ENCODE measurements at places on chromosomes 3 and 15.

DNA sequence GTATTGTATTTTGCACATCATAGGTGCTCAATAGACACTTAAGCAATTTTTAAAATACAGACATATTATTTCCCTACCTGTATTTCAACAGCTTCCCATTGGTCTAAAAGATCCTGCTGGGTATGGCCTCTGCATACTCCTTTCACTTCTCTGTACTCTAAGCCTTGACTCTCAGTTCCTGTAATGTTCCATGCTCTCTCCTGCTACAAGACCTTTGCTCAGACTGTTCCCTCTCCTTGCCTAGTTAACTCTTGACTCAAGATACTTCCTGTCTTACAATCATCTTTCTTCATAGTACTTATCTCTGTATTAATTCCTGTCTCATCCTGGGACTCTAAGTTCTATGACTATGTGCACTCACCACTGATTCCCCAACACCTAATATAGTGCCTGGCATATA lies 1.7 kb downstream of the SCN11A start:
- DNase-seq = no peak

DNA sequence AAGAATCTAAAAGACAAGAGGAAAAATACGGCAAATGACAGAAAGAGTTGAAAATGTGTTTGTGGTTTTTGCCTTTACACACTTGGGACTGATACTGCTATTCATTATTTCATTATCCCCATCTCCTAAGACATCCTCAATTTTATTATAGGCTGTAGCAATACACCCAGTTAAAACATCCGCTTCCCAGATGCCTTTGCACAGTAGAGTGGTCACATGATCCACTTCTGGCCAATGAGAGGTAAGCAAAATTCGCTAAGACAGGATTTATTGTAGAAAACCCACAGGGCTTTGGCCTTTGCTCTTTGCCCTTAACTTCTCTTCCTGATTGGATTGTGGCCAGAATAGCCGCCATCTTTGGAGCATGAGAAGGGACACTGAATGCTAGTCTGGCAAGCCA lies 53.2 kb upstream of the BOC start:
- DNase-seq = no peak

DNA sequence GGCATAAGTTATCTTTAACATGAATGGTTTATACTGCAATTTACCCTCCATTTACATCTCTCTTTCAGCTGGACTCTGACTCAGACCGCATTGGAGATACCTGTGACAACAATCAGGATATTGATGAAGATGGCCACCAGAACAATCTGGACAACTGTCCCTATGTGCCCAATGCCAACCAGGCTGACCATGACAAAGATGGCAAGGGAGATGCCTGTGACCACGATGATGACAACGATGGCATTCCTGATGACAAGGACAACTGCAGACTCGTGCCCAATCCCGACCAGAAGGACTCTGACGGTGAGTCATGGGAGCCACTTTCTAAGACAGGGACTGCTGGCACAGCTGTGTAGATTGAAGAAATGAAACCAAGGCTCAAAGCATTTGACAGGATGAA lies 11.6 kb downstream of the THBS1 start:
- DNase-seq = no peak

DNA sequence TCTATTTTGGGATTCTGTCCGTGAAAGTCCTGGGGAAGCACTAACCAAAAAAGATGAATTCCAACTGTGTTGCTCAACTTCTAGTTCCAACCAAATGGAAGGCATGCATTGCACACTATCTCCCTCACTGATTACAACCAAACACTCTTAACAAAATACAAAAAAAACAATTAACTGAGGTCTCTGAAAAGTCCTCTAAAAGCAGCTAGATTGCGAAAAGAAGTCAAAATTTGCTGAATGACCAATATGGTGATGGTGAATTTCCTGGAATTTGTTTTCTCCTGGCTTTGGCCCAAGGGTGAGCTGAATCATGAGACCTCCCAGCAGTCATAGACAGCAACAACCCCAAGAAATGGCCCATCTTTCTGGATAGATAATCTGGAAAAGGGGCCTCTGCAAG lies 28.3 kb downstream of the CYP19A1 start:
- no peak for DNase-seq

- DNase-seq = peak; percentile 84
Observed at GRCh38 chr15:44536302-44536961, 515 bp upstream of the EIF3J start.

GRCh38 chr15:76299786-76300185 lies 11.5 kb downstream of the ETFA start:
- no peak for DNase-seq

DNA sequence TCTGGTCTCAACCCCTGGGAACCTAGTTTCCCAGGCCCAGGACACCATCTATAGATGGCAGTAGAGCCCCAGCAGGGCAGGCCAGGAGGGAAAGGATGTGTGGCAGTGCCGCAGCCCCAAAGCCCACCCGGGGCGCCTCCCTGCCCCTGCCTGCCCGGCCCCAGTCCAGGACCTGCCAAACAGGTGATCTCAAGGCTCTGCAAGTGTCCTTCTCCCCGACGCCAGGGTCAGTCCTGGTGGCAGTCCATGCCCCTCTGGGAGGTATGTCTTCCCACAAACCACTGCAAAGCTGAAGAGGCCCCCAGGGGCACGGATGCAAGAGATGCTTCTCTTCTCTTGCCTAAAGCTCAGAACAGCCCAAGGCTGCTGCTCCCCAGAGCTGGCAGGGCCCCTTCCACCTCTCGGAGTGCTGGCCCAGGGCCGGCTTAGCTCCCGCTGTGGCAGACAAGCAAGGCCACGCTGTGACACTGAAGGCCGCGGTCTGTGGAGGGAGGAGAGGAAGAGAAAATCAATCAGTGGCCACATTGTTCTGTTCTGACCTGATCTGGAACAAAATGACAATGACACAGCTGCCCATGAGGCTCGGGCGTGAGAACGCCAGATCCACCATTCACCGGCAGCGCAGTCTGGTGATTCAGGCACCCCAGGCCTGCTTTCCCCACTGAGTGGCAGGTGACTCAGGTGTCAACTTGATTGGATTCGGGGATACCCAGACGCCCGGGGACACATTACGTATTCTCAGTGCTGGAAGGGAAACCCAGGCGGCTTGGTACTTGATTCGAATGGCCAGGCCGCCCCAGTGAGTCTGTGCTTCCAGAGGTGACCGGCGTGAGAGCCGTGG lies 34.0 kb downstream of the KLHL25 start:
- no peak for DNase-seq

DNA sequence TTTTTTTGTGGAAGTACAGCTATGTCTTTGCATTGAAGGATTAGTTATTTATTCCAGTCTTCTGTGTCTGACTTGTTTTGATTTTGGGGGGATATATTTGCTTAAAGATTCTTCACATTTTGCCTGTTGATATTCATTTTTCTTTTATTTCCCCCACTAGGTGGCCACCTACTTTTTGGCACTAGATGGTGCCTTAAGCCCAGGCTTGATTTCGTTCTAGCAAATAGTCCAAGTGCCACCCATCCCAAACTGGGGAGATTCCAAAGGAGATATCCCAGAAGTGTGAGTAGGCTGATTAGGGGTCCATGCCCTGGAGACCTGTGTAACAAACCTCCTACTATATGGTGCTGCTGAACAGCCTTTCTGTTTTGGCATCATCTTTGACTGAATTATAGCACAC lies 80.0 kb upstream of the SPATA16 start:
- no peak for DNase-seq

DNA sequence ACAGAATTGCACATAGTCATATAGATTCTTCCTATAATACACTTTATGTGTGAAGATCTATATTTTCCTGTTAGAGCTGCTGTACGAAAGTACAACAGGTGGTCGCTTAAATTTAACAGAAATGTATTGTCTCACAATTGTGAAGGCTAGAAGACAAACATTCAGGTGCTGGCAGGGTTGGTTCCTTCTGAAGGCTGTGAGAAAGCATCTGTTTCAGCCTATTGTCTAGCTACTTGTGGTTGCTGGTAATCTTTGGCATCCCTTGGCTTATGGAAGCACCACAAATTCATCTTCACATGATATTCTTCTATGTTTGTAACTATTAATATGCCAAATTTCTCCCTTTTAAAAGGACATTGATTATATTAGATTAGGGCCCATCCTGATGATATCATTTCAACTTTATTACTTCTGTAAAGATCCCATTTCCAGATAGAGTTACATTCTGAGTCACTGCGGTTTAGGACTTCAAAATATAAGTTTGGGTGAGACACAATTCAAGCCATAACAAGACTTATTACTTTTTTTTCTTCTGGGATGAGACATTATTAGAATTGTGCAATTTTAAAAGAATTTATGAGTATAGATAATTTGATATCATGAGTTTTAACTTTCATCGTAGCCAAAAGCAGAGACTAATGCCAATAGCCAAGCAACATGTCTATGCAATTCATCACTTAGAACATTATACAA lies 248.1 kb upstream of the BCHE start:
- no peak for DNase-seq

DNA sequence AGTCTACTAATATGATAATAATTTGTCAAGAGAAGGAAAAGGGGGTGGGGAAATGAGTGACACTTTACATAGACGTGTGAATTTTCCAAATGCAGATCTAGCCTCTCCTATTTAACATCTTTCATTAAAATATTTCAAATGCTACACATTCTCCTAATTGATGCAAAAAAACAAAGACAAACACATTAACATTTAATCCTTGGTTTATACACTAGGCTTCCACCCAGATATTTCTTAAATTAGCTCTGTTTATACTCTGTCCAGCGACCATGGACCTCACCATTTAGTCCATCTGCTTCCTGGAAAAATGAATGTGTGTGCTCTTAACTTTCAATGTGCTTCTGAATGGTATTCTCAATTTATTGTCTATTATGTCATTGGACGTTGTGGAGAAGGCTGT lies 409.9 kb downstream of the LSAMP start:
- no peak for DNase-seq

DNA sequence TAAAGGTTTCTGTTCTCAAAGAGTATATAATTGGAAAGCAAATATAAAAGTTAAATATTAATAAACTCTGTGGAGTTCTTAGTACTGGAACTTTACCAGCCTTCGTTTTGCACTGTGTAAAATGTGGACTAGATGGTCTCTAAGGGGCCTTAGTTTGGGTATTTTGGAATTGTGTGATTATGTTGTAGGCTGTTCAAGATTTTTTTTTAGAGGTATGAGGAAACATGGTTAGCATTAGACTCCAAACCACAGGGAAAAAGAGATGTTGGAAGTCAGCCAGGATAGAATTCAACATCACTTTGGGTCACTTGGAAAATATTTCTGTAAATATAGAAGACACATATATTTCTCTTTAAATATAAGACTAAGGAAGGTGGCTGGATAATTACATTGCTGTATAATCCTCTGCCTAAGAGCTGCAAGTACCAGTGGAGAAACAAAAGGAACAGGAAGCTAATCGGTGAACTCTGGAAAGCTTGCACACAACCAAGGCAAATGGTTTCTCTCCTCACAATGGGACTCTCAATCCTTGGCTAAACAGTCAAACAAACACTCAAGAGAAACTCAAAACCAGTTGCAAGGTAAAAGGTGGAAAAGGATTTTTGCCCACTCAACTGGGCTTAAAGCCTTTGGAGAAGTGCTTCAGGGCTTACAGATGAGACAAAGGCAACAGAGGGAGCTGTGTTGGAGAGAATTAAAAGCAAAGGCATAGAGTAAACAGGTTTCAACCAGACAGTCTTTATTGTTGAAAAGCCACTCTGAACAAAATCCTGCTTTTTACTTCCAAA lies 141.7 kb downstream of the NR1D2 start:
- DNase-seq = no peak

GRCh38 chr3:129039271-129040038 lies 21.1 kb upstream of the GP9 start:
- no peak for DNase-seq

DNA sequence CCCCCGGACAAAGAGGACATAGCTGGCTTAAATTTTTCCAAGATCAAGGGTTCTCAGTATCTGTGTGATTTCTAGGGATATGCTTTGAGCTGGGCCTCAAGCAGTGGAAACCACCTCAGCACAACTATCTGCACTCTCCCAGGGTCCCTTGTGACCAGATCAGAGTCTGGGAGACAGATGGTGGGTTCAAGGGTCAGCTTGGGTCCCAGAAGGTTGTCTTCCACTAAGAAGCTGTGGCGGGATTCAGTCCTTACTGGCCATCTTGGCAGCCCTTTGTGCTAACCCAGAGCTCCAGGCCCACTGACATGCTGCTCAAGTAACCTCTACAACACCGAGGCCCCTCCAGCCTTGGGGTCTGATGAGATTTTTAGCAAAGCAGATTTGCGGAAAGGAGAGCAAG lies 2.7 kb downstream of the INSYN1 start:
- DNase-seq = no peak

- no peak for DNase-seq
Observed at GRCh38 chr3:162699291-162699690, 1202.7 kb downstream of the OTOL1 start.

DNA sequence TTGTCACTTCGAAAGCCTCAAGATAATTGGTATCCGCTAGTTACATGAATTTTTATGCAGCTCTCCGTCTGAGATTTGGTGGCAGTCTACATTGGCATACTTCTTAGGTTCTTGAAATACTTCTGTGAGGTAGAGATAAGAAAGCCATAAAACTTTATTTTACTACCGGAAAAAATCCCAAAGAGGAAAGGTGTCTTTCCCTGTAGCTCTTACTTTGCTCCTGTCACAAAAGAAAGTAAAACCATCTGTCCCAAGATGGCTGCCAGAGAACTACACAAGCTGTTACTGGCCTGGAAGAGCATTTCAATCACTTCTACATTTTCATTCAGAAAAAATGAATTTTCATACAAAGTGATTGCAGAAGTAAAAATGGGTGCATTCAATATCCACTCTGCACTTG lies 214.8 kb upstream of the ST8SIA2 start:
- no peak for DNase-seq

DNA sequence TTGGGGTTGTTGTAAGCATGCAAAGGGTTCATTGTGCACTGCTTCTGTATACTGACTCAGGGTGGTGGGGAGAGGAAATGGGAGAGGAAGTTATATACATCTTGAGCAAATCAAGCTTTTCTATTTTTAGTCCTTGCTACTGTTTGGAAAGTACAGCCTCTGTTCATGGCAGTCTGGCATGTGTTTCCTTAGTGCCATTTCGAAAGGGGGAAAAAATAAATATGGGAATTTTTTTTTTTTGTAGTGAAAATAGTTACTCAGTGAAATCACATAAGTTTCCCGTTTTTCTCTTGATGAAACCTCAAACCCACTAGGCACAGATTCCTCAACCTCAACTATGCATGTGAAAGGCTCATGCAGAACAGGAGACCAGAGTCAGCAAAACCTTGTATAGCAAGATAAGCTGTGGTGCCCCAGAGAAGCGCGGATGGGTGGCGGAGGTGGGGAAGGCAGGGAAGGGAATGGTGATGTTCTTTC lies 353.3 kb downstream of the LPP start:
- DNase-seq = no peak

GRCh38 chr3:107384428-107384827 lies 7.2 kb downstream of the CCDC54 start:
- DNase-seq = no peak

GRCh38 chr3:150216041-150216811 lies 191.9 kb upstream of the TSC22D2 start:
- peak; percentile 29 for DNase-seq

DNA sequence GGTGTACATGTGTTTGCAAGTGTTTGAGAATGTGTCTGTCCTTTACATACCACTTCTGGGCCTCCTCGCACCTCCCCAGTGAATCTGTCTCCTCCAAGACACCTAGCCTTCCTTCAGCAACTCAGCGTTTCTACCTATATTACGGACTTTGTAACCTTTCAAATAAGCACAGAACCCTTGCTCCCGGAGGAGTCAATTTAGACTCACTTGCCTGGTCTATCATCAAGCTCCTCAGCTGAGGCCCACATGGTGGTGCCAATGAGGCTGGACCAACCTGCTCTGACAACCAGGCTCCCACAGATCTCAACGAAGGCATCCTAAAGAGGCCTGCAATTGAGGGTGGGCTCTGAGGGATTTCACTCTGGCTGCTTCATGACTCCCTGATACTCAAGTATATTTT lies 32.8 kb upstream of the TIMP4 start:
- no peak for DNase-seq
